HFFc6 (cell line): ENCODE measurements at places on chromosomes 16 and 17.
A peak's percentile ranks its signal among the peaks of the same experiment; 100 is the strongest.

DNA sequence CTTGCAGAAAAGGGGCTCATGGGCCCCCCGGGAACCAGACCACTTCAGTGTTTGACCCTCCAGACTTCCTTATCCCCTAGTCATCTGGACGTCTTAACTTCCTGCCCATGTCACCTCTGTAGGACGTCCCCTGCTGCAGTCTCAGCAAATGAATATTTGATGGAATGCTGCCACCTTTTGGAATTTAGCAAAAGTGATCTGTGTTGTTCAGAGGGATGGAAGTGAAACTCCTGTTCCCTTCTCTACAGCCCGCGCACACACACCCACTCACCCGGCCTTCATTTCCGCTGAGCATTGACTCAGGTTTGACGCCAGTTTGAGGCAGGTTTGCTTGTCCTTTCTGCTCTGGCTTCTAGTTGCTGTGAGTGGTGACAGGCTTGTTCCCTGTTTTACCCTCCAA lies 507.2 kb upstream of the EEF2KMT start:
- DNase-seq = no peak

- DNase-seq = no peak
Measured at GRCh38 chr17:31357839-31358394, 33.6 kb upstream of the RAB11FIP4 start.

DNA sequence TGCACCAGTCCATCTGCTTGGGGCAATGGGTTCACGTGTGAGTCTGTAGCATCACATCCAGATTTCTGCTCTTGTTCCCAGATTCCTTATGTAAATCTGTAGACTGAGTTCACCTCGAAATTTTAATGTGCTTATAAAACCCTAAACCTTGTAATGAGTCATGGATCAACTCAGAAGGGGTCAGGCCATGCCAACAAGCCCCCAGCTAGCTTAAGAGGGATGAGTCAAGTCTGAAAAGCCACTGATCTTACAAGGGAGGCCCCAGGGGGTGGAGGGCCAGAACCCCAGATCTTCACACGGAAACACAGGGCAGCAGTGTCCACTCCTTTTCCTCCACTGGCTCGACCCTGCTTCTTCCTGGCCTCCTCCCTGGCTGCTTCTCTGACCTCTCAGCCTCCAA lies 399.1 kb upstream of the CDH5 start:
- peak; percentile 41 for DNase-seq

DNA sequence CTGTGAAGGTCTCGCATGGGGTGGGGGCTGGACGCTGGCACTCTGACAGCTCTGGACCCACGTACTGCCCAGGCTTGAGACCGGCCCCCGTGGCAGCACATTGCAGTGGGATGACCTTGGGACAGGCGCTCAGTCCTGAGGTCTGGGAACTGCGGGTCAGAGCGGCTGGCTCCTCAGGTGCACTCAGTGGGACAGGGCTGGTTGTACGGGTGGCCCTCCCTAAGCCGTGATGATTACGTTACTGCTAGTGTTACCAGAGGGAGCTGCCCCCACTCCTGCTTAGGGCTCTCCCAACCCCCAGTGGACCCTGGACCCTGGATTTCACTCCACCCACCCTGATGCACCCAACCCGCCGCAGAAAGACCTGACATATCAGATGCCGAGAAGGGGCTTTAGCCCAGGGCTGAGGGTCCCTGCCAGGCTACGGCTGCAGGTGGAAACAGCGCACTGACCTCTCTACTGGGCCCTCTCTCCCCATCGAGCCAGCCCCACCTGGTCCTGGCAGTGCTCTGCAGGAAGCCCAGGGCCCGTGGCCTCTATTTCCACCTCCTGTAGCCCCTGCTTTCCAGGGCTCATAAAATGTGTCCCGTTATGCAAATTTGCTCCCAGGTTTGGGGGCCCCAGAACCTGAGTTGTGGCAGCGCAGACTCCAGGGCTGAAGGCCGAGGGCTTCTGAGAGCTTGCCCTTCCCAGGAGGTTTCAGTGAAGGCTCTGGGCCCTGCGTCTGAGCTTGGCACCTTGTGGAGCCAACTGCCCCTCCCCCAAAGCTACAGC lies 77.2 kb downstream of the RTN4RL1 start:
- DNase-seq = no peak

DNA sequence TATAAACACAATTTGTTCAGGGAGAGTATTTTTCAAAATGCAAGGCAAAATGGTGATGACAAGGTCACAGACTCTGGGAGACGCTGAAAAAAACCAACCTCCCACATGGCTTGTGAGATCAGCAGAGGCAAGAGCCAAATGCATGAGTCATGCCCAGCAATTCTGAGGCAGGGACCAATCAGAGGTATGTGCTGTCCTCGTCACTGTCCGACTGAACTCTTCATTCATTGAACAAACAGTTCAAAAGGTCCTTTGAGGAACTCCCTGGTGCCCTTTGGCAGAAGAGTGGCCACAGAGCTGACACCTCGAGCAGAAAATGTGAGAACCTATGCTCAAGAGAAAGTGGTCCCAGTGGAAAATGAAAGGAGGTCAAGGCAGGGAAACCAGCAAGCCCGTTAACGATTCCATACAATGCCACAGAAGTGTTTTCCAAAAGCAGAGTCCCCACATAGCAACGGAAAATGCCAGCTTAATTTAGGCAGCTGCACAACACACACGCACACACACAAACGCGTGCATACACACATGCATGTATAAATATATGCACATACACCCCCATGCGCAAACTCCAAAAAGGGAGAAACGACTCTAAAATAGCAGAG lies 50.9 kb downstream of the CDH11 start:
- peak; percentile 96 for DNase-seq

DNA sequence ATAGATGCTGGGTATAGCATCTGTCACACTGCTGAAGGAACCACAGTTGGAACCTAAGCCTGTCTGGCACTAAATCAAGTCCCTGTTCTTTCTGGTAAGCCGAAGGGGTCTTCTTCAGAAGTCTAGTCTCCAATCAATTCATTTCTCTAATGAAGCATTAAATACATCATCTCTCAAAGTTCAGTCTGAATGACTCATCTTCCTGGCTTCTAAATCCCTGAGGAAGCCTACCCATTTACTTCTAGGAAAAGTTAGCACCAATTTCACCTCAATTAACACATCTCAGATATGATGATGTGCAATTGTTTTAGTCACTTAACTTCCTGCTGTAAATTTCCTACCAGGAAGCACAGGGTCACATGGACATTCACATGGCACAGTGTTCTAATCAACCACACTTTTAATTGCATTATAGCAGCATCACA lies 49.9 kb downstream of the TEX14 start:
- no peak for DNase-seq

- DNase-seq = no peak
Measured at GRCh38 chr16:25177831-25178688, 38.7 kb upstream of the AQP8 start.

GRCh38 chr16:17105239-17105797 lies 365.4 kb downstream of the XYLT1 start:
- DNase-seq = no peak

DNA sequence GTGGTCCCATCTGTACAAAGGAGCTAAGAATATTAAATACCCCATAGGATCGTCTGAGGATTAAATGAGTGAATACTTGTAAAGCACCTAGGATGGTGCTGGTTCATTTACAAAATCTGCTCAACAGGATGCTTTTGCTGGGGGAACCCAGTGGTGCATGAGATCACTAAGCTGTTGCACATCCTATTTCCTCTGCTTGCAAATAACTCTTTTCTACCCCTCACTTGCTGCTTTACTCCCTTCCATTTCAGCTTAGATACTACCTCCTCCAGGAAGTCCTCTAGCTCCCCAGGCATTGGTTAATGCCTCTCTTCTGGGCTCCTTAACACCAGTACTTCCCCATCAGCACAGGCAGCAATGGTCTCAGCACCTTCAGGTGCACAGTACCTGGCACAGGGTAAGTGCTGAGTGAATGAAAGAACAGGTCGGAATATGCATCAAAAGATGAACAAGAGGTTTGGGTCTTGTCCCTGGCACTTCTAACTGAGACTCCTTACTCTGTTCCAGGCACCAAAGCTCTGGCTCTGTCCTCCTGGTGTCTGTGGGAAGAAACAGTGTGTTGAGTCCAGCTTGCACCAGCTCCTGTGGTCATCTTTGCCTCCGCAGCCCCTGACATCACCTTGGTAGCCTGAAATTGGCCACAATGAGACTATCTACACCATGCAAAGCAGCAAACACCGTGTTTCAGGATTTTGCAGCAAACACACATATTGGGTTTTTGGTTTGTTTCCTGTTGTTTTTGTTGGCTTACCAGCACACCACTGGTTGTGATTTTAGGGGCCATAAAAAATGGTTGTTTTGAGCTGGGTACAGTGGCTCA lies 24.1 kb upstream of the IL21R start:
- DNase-seq = no peak

- peak; percentile 45 for DNase-seq
Measured at GRCh38 chr16:80824623-80825364, 20.4 kb upstream of the CDYL2 start.

DNA sequence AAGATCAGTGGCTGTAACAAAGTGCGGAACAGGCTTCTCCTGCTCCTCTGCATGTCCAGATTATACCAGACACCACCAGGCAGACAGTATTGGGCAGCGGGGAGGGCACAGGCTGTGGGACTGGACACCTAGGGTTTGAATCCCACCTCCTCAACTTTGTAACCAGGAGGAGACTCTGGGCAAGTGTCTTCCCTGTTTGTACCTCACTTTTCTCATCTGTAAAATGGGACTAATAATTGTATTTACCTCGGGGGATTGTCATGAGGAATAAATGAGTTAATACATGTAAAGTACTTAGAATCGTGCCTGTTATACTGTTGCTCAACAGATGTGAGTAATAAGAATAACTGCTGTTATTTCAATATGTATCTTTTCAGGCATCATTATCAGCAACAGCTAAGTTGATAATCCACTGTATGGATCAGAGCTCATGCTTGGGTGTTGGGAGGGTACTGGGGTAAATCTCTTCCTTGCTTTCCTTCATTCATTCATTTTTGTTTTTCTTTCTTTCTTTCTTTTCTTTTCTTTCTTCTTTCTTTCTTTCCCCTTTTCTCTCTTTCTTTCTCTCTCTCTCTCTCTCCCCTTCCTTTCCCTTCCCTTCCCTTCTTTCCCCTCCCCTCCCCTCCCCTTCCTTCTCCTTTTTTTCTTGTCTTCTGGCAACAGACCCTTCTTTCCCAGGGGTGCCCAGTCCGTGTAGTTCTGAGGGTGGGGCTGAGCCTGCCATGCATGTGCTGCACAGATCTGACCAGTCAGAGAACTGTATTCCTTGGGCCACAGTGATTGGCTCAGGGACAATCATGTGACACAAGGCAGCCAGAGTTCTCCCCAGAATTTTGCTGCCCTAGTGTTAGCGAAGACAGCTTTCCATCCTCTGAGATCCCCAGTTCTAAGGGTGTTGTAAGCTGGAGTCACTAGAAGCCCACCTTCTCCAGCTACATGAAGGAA lies 25.3 kb upstream of the BRD7 start:
- DNase-seq = no peak

DNA sequence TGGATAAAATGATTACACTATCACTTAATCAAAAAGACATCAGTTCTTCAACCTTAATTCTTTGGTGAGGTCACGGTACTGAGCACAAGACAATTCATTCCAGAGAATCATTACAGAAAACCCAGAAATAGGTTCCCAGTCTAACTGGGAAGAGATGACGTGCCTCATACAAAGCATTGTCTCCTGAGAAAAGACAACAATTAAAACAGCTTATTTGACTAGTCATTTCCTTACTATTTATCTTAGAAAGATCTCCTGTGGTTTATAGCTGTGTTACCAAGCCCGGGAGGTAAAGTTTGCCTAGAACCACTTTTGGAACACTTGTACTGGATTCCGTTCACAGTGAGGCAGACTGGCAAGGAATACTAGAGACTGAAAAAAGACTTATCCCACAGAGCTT lies 5.1 kb downstream of the PHF12 start:
- peak; percentile 93 for DNase-seq

DNA sequence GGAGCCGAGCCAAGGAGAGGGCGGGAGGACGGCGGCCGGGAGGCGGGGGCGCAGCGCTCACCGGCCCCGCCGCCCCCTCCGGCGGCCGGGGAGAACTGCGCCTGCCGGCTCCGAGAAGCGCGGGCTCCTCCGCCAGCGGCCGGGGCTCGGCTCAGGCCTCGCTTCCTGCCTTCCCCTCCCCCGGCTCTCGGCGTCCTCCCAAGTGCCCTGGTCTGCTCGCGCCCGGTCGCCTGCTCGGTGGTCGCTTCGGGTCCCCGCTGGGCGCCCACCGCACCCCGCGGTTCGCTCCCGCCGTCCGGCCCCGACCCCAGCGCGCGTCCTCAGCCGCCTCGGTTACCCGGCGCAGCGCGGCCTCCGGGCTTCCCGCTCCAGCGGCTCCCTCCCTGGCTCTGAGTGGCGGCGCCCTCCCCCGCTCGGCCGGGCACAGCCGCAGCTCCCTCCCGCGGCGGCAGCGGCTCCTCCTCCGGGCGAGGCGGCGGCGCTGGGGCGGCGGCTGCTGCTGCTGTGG lies 313 bp downstream of the UBTF start:
- no peak for DNase-seq

- peak; percentile 56 for DNase-seq
Measured at GRCh38 chr17:10668775-10669174, 11.7 kb upstream of the MYH3 start.

- peak; percentile 49 for DNase-seq
Measured at GRCh38 chr16:84970447-84971127, 40.7 kb downstream of the ZDHHC7 start.
